Kidney epithelial cell (primary cell): ENCODE measurements at places on chromosomes 5 and 9. TPM values are rescaled to one million over a fixed set of nuclear protein-coding genes. Genes with fewer than 3 reads are reported as not detected.

DNA sequence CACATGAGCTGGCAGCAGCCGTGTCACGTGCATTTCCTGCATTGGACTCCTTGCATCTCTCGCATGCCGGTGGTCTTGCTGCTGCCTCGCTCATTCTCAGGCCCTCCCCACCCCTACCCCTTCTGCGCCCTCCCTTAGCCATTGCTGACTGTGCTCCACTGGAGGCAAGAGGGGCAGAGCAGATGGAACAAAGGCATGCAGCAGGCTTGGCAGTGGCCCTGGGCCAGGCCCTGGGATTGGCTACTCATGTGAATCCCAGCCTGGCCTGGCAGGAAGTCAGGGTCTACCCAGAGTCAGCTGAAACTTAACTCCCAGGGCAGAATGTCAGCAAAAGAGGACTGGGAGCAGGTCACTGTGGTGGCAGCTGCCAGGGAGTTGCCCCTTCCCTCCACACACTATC, 62.3 kb downstream of the TSTD2 start:
- no peak for DNase-seq

GRCh38 chr9:94982211-94982610, 255.7 kb downstream of the AOPEP start:
- DNase-seq = no peak

GRCh38 chr5:180007582-180007981, 64.0 kb downstream of the RNF130 start:
- no peak for DNase-seq

The ST6GALNAC4 gene
- 21.0 and 32.5 TPM in 2 replicates for total RNA-seq

The DMRT2 gene
- 0.17 TPM in 1 of 2 replicates, not detected in the other for total RNA-seq

GRCh38 chr9:86452201-86452828, 98.1 kb upstream of the TUT7 start:
- DNase-seq = no peak

DNA sequence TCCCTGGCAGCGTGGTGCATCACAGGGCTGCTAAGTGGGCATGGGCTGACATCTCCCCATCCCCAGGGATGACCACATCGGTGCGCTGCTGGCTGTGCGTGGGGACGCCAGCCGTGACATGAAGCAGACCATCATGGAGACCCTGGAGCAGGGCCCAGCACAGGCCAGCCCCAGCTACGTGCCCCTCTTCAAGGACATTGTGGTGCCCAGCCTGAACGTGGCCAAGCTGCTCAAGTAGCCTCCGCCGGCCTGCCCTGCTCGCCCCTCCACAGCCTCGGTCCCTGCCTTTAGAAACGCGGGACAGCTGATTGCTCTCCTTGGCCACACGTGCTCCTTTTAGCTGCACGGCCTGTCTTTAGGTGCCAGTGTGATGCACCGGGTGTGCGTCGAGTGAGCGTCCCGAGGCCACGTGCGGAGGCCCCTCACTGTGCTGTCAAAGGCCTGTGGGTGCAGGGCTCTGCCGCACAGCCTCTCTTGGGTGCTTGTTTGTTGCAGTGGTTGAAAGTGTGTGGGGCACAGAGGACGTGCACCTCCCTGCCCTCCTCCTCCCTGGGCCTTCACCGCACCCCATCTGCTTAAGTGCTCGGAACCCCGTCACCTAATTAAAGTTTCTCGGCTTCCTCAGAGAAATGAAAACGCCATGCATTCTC, 23.8 kb downstream of the EXOC3 start:
- DNase-seq = no peak

DNA sequence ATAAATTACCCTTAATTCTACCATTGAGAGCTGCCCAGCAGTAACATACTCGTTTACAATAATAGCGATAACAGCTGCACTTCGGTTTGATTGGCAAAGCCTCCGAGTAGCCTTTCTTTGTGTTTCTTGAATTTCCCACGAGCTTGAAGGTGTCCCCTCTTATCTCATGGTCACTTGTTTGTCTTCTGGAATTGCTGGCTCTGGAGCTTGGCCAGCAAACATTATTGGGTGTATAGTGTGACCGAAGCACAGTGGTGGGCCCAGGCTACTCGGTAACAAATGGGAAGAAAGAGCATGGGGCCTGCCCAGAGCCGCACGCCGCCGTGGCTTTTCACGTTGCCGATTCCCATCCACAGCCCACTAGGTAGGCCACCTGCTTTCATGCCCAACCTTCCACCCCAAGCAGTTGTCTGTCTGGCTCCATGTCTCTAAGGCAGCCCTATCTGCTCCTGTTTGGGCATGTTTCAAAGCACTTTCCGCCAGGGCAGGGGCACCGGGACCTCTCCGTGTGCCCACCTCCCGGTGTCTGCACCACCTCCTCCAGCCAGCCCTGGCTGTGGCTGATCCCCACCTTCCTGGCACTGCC, 8.7 kb downstream of the STKLD1 start:
- DNase-seq = no peak
